Activated B cell treated with CpG ODN at 0.5 μM for 24 hours (primary cell): ENCODE measurements at places on chromosomes 4 and X. TPM values are rescaled to one million over a fixed set of nuclear protein-coding genes. Genes with fewer than 3 reads are reported as not detected.

- DNase-seq, result no peak
Observed at GRCh38 chrX:3807906-3808305, 94.5 kb upstream of the PRKX start.

Gene TRAM1L1
- total RNA-seq, result not detected in 2 replicates

DNA sequence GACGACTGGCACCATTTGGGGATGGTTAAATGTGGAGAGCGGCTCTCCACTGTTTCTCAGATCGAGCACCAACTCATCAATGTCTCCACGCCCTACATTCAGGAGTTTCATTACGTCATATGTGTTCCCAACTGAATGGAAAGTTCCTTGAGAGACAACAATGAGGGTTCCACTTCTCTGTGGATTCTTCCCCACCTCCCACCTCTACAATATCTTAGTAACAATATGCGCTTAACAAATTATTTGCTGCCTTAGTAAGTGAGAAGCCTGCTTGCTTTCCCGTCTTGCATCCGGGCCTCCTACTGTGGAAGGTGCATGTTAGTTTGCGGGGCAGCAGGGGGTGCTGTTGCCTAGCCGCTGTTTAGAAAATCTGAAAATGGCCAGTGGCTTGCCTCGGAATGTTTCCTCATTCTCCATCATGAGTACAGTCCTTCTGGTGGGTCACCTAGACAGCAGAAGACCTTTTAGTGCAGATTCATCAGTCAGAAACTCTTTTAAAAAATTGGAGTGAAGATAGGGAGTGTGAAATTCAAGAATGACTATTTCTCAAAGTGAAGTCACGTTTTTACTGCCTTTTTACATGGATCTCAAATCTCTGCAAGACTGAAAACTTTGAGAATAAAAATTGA, 55.7 kb downstream of the PHOX2B start:
- no peak for DNase-seq

GRCh38 chr4:15931451-15932210, 6.9 kb downstream of the FGFBP1 start:
- DNase-seq, result no peak

GRCh38 chr4:89301902-89302301, 5.7 kb downstream of the GPRIN3 start:
- no peak for DNase-seq

GRCh38 chrX:136635235-136635634, 12.7 kb upstream of the CD40LG start:
- DNase-seq, result no peak

GRCh38 chr4:165600959-165601683, 222.3 kb downstream of the CPE start:
- no peak for DNase-seq

Gene NEUROG2
- not detected in 2 replicates for total RNA-seq
